Dermis microvascular lymphatic vessel endothelial cell (primary cell): ENCODE measurements at places on chromosomes 12 and 14.

- DNase-seq, result no peak
Observed at GRCh38 chr12:52630008-52630500, 11.7 kb upstream of the KRT73 start.

DNA sequence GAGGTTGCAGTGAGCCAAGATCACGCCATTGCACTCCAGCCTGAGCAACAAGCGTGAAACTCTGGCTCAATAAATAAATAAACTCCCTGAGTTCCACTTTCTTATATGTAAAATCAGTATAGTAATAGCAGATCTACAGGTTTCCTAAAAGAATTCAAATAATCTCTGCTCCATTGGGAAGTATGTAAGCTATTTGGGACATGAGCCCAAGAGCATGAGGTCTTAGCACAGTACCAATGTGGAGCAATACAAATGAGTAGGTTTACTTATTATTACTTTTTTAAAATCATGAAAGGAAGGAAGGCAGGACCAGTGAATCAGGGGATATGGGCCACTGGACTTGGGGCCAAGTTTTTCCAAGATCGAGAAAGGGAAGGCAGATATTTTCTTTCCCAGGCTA lies 216.9 kb upstream of the DIO2 start:
- DNase-seq, result no peak

GRCh38 chr12:110243227-110243626 lies 37.8 kb upstream of the ATP2A2 start:
- no peak for DNase-seq

DNA sequence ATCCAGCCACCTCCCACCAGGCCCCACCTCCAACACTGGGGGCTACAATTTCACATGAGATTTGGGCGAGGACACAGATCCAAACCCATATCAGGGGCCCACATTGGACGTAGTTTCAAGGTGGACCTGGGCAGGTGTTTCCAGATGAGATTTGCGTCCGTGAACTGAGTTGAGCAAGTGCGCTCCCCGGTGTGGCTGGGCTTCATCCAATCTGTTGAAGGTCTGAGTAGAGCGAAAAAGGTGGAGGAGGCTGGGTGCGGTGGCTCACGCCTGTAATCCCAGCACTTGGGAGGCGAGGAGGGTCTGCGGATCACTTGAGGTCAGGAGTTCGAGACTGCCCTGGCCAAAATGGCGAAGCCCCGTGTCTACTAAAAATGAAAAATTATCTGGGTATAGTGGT lies 4.9 kb upstream of the GLT1D1 start:
- no peak for DNase-seq

- DNase-seq, result peak; percentile 72
Observed at GRCh38 chr12:131827961-131828534, at the start of gene MMP17. MMP17 (plus strand) TSS chr12:131828393; CDS start chr12:131828495, 102 bp downstream.

- no peak for DNase-seq
Observed at GRCh38 chr12:48192861-48193260, 9.4 kb downstream of the CCDC184 start.

GRCh38 chr12:5692850-5693249 lies 252.2 kb downstream of the ANO2 start:
- no peak for DNase-seq

DNA sequence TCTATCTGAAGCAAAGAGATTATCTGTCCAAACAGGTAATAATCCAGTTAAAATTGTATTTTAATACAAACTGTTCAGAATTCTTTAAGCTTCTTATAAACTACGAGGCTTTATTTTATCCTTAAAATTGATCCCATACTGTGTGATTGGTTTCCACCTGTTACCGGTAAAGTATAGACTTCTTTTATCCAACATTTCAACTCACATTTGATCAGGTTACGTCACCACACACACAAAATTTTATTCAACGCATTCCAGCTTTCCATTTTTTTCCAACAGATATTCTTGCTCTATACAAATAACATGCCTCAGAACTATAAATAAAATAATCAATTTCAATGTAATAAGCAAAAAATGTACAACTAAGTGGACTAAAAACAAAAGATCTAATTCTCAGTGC lies 4.5 kb downstream of the NOVA1 start:
- no peak for DNase-seq

DNA sequence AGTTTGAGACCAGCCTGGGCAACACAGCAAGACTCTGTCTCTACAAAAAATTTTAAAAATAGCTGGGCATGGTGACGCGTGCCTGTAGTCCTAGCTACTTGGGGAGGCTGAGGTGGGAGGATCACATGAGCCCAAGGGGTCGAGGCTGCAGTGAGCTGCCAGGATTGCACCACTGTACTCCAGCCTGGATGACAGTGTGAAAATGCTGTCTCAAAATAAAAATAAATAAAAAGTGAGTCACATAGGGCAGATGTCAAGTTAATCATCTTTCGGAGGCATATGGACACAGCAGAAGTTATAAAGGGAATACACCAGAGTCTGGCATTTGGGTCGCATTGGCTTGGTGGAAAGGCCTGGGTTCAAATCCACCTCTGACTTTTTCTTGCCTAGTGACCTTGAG lies 92.7 kb downstream of the PHETA1 start:
- DNase-seq, result no peak

DNA sequence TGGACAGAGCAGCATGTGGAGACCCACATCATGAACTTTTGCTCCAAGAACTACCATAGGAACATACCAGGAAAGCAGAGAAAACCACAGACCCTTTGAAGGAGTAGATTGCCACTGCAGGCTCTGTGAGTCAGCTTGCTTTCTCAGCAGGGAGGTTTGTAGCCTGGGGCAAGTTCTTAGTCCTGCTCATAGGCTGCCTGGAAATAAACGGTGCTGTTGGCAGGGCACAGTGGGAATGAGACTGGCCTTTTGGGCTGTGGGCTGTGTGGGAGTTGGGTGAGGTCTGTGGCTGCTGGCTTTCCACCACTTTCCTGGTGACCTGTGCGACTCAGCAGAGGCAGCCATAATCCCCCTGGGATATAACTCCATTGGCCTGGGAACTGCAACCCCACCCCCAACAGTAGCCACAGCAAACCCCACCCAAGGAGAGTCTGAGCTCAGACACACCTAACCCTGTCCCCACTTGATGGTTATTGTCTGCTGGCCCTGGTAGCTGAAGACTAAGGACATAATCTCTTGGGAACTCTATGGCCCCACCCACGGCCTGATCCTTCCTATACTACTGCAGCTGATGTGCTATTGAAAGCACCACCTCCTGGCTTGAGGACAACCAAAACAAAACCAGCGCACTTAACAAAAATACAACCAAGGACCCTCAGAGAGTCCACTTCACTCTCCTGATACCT lies 192.1 kb upstream of the GARIN6 start:
- no peak for DNase-seq

DNA sequence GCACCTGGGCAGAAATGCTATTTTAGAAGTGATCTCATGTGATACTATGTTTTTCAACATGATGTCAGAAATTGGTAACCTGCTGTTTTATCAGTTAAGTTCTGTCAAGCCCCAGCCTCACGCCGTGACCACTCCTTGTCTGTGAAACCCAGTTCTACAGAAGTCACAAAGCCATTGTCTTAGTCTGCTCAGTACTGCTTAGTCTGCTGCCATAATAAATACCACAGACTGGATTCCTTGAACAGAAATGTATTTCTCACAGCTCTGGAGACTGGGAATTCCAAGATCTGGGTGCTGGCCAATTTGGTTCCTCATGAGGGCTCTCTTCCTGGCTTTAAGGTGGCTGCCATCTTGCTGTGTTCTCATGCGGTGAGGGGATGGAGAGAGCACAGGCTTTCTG lies 176.9 kb downstream of the PRKCH start:
- DNase-seq, result peak; percentile 61

DNA sequence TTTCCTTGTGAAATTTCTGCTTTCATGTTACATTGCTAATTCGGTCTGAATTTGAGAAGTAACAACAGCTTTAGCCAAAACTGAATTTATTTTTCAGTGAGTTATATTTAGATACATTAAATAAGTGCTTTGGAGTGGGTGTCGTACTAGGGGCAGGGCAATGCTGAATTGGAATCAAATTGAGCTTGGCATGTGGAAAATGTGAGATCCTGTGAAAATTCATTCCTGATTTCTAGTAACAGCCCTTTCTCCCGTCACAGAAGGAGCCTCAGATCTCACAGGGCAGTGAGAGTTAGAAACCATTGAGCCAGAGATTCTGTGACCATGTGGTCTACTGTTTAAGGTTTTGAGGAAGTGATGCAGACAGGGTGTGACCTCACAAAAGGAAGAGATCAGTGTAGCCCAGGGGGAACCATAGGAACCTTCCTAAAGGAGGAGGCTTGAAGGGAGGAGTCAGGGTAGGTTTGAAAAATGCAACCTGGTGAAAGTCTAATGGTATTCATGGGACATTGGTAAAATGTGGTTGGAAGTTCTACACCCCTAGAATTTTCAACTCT lies 1136.8 kb downstream of the AACS start:
- no peak for DNase-seq

GRCh38 chr12:18436170-18436569 lies 174.9 kb downstream of the PIK3C2G start:
- no peak for DNase-seq

DNA sequence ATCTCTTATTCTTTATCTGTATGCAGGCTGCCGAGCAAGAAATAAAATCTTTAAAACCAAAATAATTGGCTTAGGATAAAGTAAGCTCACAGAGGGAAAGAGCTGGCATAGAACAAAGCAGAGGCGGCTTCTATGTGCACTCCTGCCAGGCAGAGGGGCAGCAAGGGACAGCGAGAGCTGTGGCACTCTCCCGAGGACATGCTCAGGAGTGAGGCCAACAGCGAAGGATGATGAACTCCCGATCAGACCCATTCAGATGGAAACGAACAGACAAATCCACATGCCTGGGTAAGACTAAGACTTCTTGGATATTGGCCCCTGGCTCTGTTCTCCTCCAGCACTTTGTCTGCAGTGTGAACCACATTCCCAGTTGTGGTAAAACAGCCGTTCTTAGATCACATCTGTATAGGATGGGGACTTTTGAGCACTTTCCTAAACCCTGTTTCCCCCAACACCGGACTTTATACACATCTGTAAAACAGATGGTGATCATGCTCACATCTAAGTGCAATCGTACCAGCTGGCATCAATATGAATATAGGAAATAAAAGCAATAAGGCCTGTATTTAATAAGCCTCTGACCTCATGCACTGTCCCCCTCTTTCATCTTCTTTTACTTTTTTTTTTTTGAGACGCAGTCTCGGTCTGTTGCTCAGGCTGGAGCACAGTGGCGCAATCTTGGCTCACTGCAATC lies 134.1 kb downstream of the PPM1H start:
- DNase-seq, result no peak

GRCh38 chr12:76763746-76764675 lies at the start of gene ZDHHC17:
ZDHHC17 (plus strand) TSS chr12:76764115; CDS start chr12:76764237, 122 bp downstream.
- DNase-seq, result peak; percentile 85

DNA sequence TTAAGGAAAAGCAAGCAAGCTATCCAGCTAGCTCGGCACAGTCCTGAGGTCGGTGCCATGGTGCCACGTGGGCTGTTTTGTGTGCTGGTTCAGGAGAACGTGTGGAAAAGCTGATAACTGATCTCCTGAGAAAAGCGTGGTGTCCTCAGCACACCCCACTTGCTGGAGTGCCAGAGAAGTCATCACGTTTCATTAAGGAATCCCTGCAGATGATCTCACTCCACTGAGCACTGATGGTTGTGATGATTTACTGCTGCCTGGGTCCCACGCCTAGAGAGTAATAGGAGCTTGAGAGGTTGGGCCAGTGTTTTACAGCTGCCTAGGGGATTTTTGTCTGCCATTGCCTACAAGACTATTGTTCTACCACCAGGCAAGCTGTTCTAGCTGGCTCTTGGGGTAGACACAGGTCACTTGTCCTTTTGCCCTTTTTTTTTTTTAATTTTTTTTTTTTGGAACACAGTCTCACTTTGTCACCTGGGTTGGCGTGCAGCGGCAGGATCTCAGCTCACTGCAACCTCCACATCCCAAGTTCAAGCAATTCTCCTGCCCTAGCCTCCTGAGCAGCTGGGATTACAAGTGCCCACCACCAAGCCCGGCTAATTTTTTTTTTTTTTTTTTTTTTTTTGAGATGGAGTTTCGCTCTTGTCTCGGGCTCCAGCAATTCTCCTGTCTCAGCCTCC lies 42.3 kb upstream of the EVL start:
- no peak for DNase-seq

GRCh38 chr14:29637411-29637810 lies 290.2 kb downstream of the PRKD1 start:
- DNase-seq, result peak; percentile 77

- no peak for DNase-seq
Observed at GRCh38 chr14:100780246-100780645, 45.7 kb upstream of the MEG3 start.

GRCh38 chr14:77682158-77682553 lies 25.7 kb downstream of the ALKBH1 start:
- DNase-seq, result peak; percentile 24

- DNase-seq, result no peak
Observed at GRCh38 chr14:49297102-49297501, 289.1 kb downstream of the RPS29 start.

DNA sequence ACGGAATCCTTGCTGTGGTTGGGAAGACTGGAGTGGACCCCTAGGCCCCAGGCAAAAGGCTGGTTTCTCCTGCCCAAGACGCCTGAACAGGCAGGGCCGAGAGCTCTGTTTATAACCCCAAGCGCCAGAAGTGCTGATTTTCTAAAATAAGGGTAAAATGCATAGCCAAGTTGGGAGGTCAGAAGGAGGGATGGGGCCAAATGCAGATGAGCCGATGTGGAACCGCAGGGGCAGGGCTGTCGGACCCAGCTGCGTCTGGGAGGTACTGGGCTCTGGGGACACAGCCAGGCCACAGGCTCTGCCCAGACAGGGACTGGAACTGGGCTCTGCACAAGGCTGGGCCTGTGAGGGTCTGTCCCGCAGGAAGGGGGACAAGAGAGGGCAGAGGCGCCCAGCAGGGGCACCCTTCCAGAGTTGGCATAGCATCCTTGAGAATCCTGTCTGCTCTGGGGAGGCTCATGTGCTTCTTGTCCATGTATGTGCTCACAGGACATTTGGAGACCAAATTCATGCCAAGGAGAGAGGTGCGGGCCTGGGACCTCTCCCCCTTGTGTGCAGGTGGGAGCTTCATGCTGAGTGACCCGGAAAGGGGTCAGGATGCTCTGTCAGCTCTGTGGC lies 49.1 kb downstream of the JAG2 start:
- DNase-seq, result no peak

GRCh38 chr12:6778574-6779550 lies 6.5 kb downstream of the LAG3 start:
- DNase-seq, result peak; percentile 71

DNA sequence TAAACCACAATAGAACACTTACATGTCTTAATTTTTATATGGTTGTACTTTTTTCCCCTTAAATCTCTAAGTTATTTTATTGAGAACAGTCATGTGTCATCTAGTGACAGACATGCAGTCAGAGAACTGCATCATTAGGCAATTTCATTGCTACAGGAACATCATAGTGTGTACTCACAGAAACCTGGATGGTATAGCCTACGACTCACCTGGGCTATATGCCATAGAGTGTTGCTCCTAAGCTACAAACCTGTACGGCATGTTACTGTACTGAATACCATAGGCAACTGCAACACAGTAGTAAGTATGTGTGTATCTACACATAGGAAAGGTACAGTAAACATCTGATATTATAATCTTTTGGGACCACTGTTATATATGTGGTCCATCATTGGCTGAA lies 557.6 kb downstream of the PRKD1 start:
- no peak for DNase-seq

GRCh38 chr12:126069549-126070165 lies 1004.4 kb downstream of the AACS start:
- peak; percentile 47 for DNase-seq
